ENCODE measurements at places on chromosomes 11 and 22.

GRCh38 chr22:23773483-23774113, 949 bp downstream of the MMP11 start:
- DNase-seq: no peak

DNA sequence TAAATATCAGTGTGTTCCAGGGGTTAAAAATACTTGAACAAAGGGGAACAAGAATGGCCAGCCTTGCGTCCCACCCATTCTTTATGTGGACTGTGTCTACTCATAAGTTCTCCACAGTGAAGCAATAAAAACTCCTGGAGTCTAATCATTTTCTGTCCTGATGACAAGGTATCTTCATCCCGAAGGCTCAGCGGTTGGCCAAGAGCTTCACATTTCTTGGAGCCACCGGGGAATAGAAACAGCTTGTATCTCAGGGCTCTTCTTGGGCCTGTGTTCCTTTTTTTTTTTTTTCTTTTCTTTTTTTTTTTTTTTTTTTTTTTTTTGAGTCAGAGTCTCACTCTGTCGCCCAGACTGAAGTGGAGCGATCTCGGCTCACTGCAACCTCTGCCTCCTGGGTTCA, 36.8 kb upstream of the ADORA2A start:
- no peak for DNase-seq

- DNase-seq: no peak
Measured at GRCh38 chr11:3823762-3824506, 15.6 kb downstream of the PGAP2 start.

- DNase-seq: no peak
Measured at GRCh38 chr22:32858957-32859356, 57.5 kb downstream of the TIMP3 start.

GRCh38 chr11:63670433-63671321, 499 bp downstream of the ATL3 start:
- DNase-seq: no peak

DNA sequence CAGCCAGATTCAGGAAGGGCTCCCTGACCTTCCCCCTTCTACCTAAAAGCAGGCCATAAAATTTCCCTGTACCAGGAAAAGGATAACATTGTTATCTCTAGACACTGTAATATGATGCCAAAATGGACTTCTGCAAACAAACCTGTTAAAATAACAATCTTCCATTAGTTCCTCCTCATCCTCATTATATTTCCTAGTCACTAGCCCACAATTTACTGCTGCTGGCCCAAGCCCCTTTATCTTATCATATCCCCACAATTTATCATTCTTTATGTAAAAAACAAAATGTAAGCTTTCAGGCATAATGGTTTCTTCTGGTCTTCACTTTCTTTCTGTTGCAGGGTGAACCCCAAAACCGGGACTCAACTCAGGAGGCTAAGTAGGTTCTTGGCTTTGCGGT, 1132.1 kb upstream of the CNTN5 start:
- DNase-seq: no peak

DNA sequence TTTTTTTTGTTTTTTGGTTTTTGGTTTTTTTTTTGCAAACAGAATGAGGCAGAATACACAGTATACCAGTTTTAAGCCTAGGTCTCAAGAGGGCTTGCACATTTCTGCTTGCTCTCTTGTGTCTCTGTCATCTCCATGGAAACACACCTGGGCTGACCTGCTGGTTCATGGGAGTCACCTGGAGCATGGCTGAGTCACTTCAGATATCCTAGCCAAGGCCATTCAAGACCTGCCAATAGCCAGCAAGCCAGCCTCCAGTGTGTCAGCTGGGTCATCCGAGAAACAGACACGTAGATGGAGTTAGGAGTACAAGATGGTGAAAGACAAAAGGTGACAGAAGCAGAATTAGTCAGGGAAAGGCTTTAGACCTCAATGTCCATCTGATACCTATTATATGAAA, 124.2 kb upstream of the SEZ6L start:
- no peak for DNase-seq

DNA sequence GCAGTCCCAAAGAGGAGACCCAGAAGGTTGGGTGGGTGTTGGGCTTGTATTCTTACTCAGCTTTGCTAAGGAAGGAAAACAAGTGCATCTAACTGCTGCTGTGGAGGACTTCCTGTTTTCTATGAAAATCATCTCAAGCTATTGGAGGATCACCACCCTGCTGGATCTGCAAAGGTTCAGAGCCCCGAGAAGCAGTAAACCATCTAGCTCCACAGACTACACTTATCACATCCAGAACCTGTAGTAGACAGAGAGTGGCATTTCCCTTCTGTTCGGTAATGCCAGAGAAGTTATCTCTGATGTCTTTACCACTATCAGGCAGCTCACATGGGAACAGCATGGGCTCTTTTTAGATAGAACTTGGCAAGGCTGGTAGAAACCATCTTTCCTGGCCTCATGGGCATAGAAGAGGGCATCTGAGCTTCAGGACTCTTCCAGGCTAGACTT, 21.7 kb downstream of the KCNJ1 start:
- no peak for DNase-seq

GRCh38 chr22:19622061-19622441, 92.3 kb upstream of the SEPTIN5 start:
- DNase-seq: no peak

GRCh38 chr22:31398231-31398630, 1.2 kb upstream of the DRG1 start:
- DNase-seq: no peak

DNA sequence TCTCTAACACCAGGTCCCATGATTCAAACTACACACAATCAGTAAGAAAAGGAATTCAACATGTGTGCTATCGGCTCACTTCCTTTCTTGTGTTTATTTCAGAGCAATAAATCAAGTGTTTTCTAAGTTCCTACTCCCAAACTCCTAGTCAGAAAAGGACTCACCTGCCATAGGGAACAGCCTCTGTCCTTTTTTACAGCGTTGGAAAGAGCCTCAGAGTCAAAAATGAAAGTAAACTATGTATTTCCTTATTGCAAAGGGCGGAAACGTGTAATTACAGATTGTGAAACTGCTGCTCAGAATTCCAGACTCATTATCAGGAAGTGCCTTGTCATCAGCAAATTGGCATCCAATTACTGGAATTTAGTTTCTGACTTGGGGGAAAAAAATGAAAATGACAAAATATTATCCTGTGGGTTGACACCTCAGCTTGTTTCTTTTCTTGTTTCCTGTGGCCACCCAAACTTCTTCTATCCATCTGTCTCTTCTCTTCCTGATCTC, at the start of gene CASP4:
CASP4 (minus strand) TSS at position 220 of the 501 bp plus-strand sequence; CDS start at position 171, 49 bp downstream.
- DNase-seq: no peak

- no peak for DNase-seq
Measured at GRCh38 chr11:119222308-119222707, 16.2 kb downstream of the CBL start.

GRCh38 chr11:126658306-126659056, 303.0 kb downstream of the ST3GAL4 start:
- DNase-seq: no peak

GRCh38 chr11:64859542-64860414, 15.3 kb upstream of the CDC42BPG start:
- DNase-seq: no peak

DNA sequence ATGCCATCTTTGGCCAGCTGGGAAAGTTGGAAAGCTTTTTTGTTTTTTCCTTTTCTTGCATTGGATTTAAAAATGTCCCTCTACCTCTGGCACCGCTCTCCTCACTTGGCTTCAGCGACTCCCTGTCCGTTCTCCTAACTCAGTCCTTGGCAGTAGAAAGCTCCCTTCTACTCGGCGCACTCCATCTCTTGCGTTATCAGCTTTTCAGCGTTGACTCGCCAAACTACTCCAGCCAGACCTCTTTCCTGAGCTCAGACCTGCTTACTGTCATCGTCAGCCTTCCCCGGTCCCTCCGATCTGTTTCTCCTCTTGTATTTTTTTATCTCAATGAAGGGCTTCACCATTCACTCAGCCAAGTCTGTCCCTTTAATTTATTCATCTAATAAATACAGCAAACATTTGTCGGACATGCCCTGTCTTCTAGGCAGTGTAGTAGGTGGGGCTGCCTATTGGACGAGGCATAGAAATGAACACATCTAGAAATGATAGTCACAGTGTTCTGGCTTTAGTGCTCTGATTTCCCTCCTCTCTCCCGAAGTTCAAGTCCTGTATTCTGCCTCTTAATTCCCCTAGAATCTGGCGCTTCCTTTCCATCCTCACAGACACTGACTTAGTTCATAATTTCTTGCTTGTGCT, 839 bp downstream of the CEP164 start:
- no peak for DNase-seq

Measured in C1 segment of cervical spinal cord (tissue), 14 donors.